Nucleus accumbens (tissue), 56 donors: ENCODE measurements at places on chromosomes 6 and 20.

DNA sequence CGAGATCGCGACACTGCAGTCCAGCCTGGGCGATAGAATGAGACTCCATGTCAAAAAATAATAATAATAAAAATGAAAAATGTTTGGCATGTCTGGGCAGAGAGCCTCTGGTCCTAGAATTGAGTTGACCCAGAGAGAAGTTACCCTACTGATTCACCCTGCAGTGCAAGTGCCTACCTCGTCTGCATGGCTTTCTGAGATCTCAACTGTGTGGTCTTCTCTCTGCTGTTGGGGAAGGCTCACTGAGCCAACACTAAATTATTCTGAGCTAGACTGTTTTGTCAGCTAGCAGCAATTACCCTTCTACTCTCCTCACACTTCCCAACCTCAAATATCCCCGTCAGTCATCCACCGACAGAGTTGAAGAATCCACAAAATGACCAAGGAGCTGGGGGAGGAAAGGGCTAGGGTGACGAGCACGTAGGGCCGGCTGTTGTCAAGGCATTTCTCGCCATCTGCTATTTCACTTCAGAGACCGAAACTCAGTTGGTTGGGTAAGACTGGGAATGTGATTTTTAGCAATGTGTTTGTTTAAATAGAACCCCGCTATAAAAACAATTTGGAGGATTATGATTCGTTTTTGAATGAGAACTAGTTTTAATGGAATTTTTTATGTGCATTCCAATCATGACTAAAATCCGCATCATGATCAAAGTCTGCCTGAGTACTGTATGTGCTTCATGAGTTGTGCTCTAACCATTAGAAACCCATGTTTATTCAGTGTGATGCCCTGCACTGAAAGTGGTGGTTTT lies 9.4 kb downstream of the MAS1 start:
- no peak for DNase-seq

DNA sequence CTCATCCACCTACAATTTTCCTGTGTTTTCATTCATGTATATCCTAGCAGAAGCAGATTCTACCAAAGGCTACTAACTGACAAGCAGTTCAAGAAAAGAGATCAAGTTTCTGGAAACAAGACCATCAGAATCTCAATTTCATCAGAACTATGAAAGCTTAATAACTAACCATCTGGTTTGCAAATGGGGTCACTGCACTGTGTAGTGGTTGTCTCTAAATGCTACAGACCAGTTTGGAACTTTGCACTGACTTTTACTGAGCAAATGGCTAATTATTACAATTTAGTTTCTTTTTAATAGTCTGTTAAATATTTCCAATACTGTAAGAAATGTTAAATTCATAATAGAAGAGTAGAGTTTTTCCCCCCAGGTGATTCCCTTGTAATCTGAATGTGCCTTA lies 64.5 kb downstream of the REPS1 start:
- no peak for DNase-seq

- DNase-seq: no peak
Observed at GRCh38 chr20:61313396-61313795, 61.3 kb downstream of the CDH4 start.

DNA sequence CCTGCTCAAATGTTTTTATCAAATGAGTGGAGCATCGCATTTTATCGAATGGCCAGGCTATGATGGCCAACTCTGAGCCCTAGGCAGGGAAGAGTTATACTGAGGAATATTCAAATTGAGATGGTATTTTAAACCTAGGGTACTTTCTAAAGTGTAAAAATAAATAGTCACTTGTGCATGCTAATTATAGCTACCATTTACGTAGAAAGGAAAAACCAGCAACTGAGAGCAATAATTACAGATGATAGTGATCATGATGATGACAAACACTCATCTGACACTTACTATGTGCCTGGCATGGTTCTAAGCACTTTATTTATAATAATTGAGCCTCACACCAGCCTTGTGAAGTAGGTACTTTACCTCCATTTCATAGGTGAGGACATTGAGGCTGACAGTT lies 455.7 kb downstream of the CD83 start:
- no peak for DNase-seq

DNA sequence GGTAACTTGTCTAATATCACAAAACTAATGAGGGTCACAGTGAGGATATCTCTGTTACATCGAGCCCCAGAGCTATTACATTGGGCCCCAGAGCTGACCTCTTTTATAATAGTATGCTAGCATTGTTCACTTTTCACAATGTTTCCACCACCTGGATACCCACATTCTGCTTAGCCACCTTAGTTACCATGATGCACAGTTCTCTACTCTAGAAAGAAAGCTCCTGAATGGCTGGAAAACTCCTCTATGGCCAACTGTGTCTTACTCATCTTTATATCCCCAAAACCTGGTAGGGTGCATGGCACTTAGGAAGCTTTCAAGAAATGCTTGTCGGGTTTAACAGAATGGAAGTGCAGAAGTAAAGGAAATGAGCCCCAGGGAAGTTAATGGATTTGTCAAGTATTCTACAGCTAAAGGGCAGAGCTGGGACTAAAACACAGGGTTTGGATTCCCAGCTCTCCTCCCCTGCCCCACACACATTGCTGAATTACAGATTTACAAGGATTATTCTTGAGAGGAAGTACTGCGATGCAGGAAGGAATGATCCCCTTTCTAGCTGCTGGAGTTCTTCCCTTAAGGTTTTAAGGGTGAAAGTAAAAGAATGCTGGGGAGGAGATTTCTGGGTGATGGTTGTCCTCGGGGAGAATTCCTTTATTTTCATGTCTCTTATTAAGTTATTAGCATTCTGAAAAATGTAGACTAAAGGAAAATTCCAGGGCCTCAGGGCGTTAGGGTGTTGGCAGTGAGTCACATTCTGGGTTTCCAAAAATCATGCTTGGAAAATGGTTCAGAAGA lies 16.1 kb upstream of the HINT3 start:
- DNase-seq: no peak
